ENCODE measurements at places on chromosomes 7 and 10. TPM values are rescaled to one million over a fixed set of nuclear protein-coding genes. Genes with fewer than 3 reads are reported as not detected.

ZNF239 gene
- 2.1 TPM for total RNA-seq

NPTX2 gene
- total RNA-seq: 0.09 TPM

MSMB gene
- total RNA-seq: not detected

TBXAS1 gene
- total RNA-seq: 10.4 TPM

ACSM6 gene
- not detected for total RNA-seq

DNAJC1 gene
- 26.4 TPM for total RNA-seq

SYT15B gene
- total RNA-seq: 3.6 TPM

GIMAP2 gene
- not detected for total RNA-seq

LBX1 gene
- total RNA-seq: not detected

MYL7 gene
- not detected for total RNA-seq

AKR1C8 gene
- 0.21 TPM for total RNA-seq

All from A549 treated with RU486 at 1 μM for 4 hours (cell line).